Urinary bladder (tissue), 4 donors: ENCODE measurements at places on chromosomes 5 and 9. TPM values are rescaled to one million over a fixed set of nuclear protein-coding genes. Genes with fewer than 3 reads are reported as not detected.

GRCh38 chr5:17373406-17373805, 124.6 kb upstream of the TAF11L2 start:
- no peak for DNase-seq

DNA sequence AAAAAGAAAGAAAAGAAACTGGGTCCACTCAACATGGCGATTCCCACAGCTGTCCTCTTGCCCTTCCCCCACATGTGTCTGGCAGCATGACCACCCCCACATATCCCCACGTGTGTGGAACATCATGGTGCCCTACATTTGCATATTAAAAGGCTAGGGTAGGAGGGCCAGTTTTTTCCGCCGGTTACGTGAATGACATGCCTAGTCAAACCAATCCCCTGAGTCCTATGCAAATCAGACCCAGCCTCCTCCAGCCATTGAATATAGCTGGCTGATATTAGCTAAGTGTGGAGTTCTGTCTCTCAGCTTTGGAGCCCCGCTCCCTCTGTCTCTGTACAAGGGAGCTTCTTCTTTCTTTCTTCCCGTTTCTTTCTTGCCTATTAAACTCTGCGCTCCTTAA, 33.0 kb upstream of the CCDC112 start:
- no peak for DNase-seq

DNA sequence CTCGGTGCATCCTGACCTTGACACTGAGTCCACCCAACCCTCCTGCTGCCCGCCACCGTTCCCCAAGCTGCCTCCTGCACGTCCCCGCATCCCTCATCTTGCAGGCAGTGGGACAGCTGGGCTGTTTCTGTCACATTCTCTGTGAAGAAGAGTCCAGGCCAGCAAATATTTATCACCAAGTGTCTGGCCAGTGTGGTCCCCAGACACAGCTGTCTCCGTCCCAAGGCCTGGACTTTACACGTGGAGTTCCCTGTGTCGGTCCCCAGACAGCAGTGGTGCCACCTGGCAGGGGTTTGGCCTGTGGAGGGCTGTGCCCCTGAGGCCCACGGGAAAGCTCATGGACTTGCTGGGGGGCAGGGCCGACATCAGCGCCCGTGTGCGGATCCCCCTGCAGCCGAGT, 9.2 kb upstream of the SLC12A7 start:
- no peak for DNase-seq

GRCh38 chr5:108541836-108542235, 159.9 kb upstream of the FBXL17 start:
- DNase-seq, result no peak

GRCh38 chr9:1709347-1709746, 305.8 kb upstream of the SMARCA2 start:
- no peak for DNase-seq

DNA sequence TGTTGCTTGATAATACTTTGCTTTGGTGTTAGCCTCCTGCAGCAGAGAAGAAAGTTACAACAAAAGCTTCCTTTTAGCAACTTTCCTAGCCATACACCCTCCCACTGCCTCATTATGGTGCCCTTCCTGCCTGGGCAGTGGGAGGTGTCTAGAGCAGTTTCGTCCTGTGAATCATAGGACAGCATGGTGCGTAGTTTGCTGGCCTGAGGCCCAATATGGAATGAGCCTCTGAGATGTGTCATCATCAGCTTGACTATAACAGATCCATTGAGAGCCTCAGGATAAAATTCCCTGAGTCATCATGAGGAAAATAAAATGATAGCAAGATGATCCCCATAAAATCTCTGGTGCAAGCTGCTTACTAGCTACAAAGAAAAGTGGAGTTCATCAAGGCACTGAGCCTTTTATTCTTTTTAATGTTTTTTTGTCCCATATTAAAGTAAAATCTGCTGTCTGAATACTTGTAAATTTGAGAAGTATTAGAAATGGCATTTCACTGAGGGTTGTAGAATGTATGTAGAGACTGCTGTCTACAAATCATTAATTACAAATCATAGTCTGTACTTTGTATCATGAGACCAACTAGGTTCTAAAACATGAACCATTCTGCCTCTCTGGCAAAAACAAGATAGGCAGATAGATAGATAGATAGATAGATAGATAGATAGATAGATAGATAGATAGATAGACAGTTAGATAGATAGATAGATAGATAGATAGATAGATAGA, 303.0 kb upstream of the PDE4D start:
- no peak for DNase-seq

GRCh38 chr5:146048994-146049703, 56.2 kb downstream of the PLAC8L1 start:
- DNase-seq, result peak; percentile 36

DNA sequence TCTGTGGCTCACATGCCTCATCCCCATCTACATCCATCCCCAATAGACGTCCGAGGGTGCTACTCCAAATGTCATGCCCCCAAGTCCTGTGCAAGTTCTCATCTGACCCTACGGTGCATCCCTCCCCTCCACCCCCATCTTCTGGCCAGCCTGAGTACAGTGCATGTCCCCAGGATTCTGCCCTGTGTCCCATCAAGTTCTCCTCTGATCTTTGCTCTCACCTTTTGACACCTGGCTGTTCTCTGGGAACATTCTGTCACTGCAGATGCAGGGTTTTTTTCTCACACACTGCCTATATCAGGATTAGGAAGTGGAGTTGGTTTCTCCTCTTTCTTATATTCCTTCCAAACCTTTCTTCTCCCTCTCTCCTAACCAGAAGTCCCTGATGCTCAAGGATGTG, 377.2 kb downstream of the GADD45G start:
- DNase-seq, result no peak

Gene PCDHGA8
- 9.1 TPM for total RNA-seq

Gene ZNF462
- 40.2 TPM for total RNA-seq

Gene SSNA1
- 21.4 TPM for total RNA-seq

Gene ADGRV1
- total RNA-seq, result 6.6 TPM

Gene ANKRD18A
- 0.95 TPM for total RNA-seq
